ENCODE measurements at places on chromosomes 1 and 21. TPM values are rescaled to one million over a fixed set of nuclear protein-coding genes. Genes with fewer than 3 reads are reported as not detected.

The ATP6V0B gene
- 89.7 TPM for total RNA-seq

The RIPPLY3 gene
- total RNA-seq = not detected

The CRYAA gene
- total RNA-seq = not detected

The NPPA gene
- total RNA-seq = 0.61 TPM

The ZC3H11A gene
- 153 TPM for total RNA-seq

- H3K27ac ChIP-seq = no peak overlapping the region
- no peaks in the 10 kb centered on the region for H3K36me3 ChIP-seq
- H3K4me3 ChIP-seq = no peak overlapping the region
- H3K27me3 ChIP-seq = no peaks in the 10 kb centered on the region
- DNase-seq = no peak
- no peaks in the 10 kb centered on the region for H3K4me1 ChIP-seq
These were observed 182.0 kb downstream of the PLPP3 start for GRCh38 chr1:56397409-56397808.

GRCh38 chr1:42930178-42931107, 28.2 kb downstream of the SLC2A1 start:
- no peaks in the 10 kb centered on the region for H3K27me3 ChIP-seq
- H3K4me1 ChIP-seq = peaks cover 10% of the 10 kb centered on the region
- H3K36me3 ChIP-seq = peaks cover 61% of the 10 kb centered on the region
- no peak for DNase-seq
- no peak overlapping the region for H3K4me3 ChIP-seq

DNA sequence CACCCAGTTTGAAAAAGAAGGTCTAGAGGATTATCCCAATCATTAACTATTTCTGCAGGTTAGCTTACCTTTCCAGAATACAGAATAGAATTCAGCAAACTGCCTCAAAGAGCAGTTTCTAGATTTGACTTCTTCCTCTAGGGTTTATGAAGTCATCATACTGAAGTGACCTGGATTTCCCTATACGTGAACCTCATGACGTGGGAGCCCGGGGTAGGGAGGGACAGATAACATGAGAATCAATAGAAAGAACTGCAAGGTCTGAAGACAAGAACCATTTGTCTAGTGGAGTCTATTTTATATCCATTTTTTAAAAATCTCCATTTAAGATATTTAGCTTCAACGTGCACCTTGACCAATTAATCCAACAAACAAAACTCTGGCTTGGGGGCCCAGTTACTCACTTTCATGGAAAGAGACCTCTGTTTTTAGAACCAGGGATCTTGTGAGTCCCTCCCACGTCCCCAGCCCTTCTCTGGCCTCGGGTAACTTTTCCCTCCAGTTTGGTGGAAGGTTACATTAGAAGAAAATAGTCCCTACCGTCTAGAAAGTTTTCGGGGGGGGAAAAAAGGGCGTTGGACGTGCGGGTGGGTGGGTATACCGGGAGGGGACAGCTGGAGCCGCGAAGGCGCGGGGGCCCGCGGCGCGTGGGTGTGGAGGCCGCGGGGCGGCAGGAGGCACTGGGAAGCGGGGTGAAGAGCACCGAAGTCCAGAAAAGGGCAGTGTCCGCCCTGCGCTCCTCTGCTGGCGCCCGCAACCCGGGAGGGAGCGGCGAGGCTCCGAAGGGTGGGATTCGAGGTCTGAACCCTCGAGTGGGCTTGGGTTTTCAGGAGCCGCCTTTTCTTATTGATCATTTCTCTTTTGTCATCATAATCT, 13.8 kb upstream of the POGZ start:
- H3K4me1 ChIP-seq = no peaks in the 10 kb centered on the region
- H3K27me3 ChIP-seq = peaks cover 3% of the 10 kb centered on the region
- no peak overlapping the region for H3K27ac ChIP-seq
- H3K4me3 ChIP-seq = no peak overlapping the region
- no peak for DNase-seq

DNA sequence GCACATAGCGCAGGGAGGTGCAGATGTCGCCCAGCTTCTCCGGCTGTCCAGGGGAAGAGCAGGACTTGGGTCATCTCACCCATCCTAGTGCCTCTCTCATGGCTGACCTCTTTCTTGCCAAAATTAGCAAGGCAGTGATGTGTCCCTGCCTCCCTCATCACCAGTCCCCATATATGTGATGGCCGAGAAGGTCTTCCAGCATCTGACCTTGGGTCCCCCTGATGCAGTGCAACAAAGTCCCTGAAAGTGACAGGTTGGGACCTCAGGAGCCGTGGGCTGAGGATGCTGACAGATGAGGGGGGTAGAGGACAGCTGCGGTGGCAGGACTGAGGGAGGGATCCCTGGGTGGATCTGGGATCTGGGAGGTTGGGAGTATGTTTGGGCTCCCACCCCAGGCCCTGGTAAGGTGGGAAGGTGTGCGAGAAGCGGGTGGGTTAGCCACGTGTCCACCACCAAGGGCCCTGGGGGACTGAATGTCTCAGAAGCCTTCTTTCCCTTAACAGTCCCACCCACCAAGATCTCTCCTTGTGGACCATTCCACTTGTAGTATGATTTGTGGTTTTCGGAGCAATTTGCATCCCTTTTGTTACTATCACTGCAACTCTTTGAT, 109.7 kb downstream of the SYT2 start:
- H3K27ac ChIP-seq = no peak overlapping the region
- H3K27me3 ChIP-seq = no peaks in the 10 kb centered on the region
- peaks cover 3% of the 10 kb centered on the region for H3K4me1 ChIP-seq
- H3K4me3 ChIP-seq = no peak overlapping the region
- no peak for DNase-seq
- no peaks in the 10 kb centered on the region for H3K36me3 ChIP-seq

DNA sequence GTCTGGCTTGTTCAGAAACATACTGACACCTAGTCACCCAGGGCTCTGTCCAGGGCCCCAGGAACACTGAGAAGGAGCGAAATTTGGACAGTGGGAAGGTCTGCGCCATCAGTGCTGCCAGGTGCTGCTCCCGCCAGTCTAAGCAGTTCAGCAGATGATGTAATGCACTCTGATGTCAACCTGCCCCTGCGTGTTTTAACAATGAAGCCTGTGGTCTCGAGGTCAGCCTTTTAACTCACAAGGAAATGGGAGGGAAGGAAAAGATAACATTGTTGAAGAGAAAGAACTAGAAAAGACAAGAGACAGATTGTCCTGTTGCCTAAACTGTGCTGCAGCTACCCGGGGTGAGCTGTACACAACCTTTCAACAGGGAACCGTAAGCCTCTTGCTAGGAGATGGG, 126.6 kb upstream of the IFFO2 start:
- 0 out of 2 replicates have a peak, but pooled peaks cover 4% of the 10 kb centered on the region for H3K4me1 ChIP-seq
- H3K27me3 ChIP-seq = no peaks in the 10 kb centered on the region
- peaks cover 74% of the 10 kb centered on the region for H3K36me3 ChIP-seq
- H3K27ac ChIP-seq = no peak overlapping the region
- DNase-seq = no peak

DNA sequence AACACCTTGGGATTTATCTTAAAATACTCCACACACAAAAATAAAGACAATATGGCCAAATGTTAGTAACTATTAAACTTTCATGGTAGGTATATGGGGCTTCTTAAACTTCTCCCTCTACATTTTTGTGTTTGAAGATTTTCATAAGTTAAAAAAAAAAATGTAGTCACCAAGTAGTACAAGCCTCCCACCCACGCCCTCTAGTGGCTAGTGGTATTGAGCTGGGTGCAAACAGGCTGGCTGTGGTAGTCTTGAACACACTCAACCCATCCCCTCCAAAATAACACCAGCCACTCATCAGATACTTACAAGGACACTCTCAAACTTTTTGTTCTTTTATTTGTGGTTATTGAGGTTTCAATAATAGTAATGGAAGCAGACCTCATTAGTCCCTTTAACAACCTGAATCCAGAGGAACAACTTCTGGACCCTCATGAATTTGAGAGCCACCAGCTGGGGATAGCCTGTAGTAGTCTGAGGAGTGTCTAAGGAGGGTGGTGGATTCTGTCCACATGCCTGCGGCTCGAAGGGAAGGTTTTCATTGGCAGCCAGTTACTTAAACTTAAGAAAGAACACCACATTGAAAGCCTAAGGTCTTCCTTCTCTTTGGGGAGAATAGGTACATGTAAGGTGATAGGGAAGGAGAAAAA, 15.6 kb downstream of the RD3 start:
- H3K36me3 ChIP-seq = no peaks in the 10 kb centered on the region
- H3K27ac ChIP-seq = no peak overlapping the region
- H3K4me1 ChIP-seq = no peaks in the 10 kb centered on the region
- no peak overlapping the region for H3K4me3 ChIP-seq

GRCh38 chr1:161973924-161974845, 49.5 kb downstream of the OLFML2B start:
- peak; percentile 53 for DNase-seq
- H3K27ac ChIP-seq = no peak overlapping the region
- H3K36me3 ChIP-seq = no peaks in the 10 kb centered on the region
- H3K4me3 ChIP-seq = no peak overlapping the region

- no peak for DNase-seq
- no peaks in the 10 kb centered on the region for H3K27me3 ChIP-seq
- no peak overlapping the region for H3K4me3 ChIP-seq
- H3K27ac ChIP-seq = no peak overlapping the region
- no peaks in the 10 kb centered on the region for H3K36me3 ChIP-seq
These were observed 166.8 kb downstream of the BACH1 start for GRCh38 chr21:29465546-29465945.

DNA sequence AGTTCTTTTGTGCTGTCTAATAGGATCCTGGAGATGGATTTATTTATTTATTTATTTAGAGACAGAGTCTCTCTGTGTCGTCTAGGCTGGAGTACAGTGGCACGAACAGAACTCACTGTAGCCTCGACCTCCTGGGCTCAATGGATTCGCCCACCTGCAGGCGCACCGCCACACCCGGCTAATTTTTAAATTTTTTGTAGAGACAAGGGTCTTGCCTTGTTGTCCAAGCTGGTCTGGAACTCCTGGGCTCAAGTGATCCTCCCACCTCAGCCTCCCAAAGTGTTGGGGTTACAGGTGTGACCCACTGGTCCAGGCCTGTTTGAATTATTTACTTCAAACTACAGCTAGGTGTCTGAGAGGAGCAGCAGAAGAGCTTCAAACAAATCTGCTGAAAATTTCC, 9.6 kb upstream of the SPEN start:
- no peaks in the 10 kb centered on the region for H3K4me1 ChIP-seq
- H3K27me3 ChIP-seq = no peaks in the 10 kb centered on the region
- H3K27ac ChIP-seq = no peak overlapping the region
- DNase-seq = no peak

DNA sequence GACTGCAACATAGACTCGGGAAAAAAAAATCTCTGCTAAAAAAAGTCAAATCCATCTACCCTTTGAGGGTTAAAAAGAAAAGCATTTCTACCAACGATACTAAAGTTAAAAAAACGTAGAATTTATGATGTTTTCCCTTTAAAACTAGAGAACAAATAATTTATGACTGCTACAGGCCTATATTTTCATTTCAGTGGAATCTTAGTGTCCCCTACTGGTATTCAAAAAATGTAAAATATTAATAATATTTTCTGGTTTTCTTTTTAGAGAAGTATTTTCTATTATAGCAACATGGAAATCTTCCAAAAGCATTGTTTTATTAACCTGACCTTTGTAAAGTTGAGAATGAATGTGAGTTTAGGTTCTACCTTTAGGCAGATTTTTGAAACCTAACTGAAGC, 1582.2 kb downstream of the MRPL39 start:
- no peak overlapping the region for H3K4me3 ChIP-seq
- H3K27me3 ChIP-seq = no peaks in the 10 kb centered on the region
- H3K36me3 ChIP-seq = no peaks in the 10 kb centered on the region
- DNase-seq = no peak
- H3K4me1 ChIP-seq = no peaks in the 10 kb centered on the region
- no peak overlapping the region for H3K27ac ChIP-seq

DNA sequence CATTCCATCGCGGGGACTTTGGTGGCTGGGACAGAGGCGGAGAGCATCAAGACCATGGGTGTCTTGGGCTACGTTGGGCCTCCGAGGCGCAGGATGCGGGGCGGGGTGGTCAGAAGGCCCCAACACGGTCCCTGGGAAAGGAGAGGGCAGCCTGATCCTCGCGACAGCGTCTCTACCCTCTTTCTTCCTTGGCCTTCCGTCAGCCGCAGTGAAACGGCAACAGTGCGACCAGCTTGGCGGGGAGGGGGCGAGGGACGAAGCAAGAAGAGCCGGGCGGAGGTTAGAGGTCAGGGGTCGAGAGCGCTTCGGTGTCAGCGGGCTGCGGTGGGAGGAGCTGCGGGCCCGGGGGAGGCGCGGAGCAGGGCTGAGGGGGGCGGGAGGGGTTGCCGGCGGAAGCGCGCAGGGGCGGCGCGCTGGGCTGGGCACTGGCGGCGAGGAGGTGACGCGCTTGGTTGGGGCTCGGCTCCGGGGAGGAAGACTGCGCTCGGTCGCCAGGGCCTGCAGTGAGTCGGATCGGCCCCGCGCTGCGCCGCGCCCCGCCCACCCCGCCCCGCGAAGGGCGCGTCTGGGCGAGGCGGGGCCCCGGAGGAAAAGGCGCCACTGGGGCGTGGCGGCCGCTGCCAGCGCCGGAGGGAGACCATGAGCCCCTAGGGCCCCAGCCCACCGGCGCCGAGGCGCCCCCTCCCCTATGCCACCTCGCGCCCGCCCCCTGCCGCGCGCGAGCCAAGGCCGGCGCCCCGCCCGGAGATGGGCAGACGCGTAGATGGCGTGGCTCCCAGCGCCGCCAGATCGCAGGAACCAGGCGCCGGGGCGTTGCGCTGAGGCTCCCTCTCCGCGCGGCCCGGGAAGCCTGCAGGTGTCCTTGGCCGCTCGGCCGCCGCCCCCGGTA, at the start of gene KCNC4:
Gene KCNC4, plus strand, starts transcription at position 600 of the 889 bp plus-strand sequence. CDS start 1,186 bp downstream, outside the sequence.
- DNase-seq = peak; percentile 49
- no peaks in the 10 kb centered on the region for H3K36me3 ChIP-seq
- H3K27ac ChIP-seq = no peak within 1 kb of the TSS
- H3K4me3 ChIP-seq = peak within 1 kb of the TSS; percentile 62
- H3K27me3 ChIP-seq = peaks cover 11% of the 10 kb centered on the region
- no peaks in the 10 kb centered on the region for H3K4me1 ChIP-seq

- no peaks in the 10 kb centered on the region for H3K36me3 ChIP-seq
- H3K4me1 ChIP-seq = peaks cover 3% of the 10 kb centered on the region
- no peak overlapping the region for H3K27ac ChIP-seq
- H3K27me3 ChIP-seq = no peaks in the 10 kb centered on the region
- H3K4me3 ChIP-seq = no peak overlapping the region
- no peak for DNase-seq
These were observed 42.8 kb upstream of the RASAL2 start for GRCh38 chr1:178051071-178051470.

- H3K36me3 ChIP-seq = no peaks in the 10 kb centered on the region
- peaks cover 16% of the 10 kb centered on the region for H3K4me1 ChIP-seq
- DNase-seq = no peak
- H3K27ac ChIP-seq = no peak overlapping the region
- no peaks in the 10 kb centered on the region for H3K27me3 ChIP-seq
- no peak overlapping the region for H3K4me3 ChIP-seq
These were observed 49.9 kb upstream of the ITPKB start for GRCh38 chr1:226788965-226789364.

GRCh38 chr1:40314721-40315238, 2.3 kb downstream of the COL9A2 start:
- no peaks in the 10 kb centered on the region for H3K36me3 ChIP-seq
- H3K27me3 ChIP-seq = no peaks in the 10 kb centered on the region
- peak overlapping the region; percentile 40 for H3K27ac ChIP-seq
